ENCODE measurements at places on chromosomes 3 and 15.

DNA sequence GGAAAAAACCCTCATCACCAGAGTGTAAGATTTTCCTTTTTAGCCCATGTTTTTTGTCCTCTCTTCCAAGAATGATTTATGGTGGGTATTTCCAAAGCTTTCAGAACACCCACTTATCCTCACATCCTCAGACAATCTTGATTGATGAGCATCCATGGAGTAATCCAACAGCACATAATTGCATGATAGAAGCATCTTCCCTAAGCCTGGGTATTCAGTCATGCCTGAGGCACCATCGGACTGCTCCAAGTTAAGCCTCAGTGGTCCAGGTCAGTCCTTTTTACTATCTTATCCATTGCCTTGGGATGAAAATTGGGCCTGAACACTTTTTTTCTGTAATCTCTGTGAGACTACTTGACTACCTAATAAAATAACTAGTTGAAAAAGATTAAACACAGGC, 676.0 kb upstream of the SEMA6D start:
- DNase-seq: no peak

DNA sequence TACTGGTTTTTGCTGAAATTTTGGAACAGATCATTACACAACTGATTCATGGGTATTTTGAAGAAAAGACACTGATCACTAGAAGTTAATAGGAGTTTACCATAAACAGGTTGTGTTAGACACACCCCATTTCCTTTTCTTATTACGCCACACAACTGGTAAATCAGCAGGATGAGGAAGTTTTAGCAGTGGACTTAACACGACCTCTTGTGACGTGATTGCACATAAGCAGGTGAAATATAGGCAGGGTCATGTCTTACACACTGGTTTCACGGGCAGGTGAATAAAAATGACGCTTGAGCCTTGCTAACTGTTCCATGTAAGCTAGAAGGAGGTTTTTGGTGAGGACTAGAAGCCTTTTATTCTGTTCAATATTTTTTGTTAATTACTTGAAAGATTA, 27.1 kb upstream of the TPRG1 start:
- no peak for DNase-seq

DNA sequence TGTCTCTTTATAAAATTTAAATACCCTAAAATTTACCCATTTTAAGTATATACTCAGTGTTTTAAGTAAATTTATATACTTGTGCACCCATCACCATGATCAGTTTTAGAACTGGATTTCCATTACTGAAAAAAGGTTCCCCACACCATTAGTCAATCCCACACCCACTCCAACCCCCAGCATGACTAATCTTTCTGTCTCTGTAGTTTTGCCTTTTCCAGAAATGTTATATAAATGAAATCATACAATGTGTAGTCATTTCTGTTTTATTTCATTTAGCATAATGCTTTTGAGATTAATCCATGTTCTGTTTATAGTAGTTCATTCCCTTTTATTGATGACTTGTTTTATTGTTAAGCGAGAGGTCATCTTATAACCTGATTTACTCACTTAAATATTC, 66.1 kb upstream of the LIMD1 start:
- no peak for DNase-seq

- DNase-seq: no peak
Measured at GRCh38 chr3:133467780-133468179, 67.9 kb downstream of the BFSP2 start.

DNA sequence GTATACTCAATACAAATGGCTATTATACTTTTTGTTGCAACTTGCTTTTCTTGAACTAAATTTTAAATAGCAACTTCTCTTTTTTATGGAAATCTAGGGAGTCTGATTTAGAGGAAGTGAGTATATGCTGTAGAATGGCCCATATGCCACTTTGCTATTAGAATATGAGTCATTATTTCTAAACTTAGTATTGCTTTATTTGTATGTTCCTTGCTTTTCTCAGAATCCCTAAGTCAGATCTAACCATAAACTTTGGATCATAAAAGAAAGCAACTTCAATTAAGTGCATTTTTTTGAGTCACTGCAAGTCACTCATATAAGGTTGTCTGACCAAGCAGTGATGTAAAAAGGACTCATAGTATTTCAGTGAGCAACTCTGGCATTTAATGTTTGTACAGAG, 17.5 kb upstream of the SPTSSB start:
- DNase-seq: no peak

DNA sequence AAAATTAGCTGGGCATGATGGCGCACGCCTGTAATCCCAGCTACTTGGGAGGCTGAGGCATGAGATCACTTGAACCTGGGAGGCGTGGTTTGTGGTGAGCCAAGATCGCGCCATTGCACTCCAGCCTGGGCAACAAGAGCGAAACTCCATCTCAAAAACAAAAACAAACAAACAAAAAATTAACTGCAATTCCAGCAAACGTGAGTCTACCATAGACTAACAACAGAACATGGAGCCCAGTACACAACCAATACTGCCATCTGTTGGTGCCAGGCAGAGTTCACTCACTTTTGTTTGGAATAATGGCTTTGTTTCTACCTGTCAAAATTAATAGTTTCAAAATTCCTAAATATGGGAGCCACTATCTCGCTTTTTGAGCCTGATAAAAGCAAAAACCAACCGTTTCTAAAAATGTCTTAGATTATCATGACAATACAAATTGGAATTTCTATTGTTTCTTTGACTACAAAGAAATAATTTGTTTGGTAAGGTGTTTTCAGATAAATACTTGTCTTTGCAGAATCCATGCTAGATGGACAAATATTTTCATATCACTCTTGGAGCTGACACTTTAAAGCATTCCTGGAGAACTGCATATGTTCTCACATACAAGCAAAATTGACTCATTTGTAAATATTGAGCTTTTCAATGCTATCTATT, 45.0 kb downstream of the GPR176 start:
- no peak for DNase-seq

DNA sequence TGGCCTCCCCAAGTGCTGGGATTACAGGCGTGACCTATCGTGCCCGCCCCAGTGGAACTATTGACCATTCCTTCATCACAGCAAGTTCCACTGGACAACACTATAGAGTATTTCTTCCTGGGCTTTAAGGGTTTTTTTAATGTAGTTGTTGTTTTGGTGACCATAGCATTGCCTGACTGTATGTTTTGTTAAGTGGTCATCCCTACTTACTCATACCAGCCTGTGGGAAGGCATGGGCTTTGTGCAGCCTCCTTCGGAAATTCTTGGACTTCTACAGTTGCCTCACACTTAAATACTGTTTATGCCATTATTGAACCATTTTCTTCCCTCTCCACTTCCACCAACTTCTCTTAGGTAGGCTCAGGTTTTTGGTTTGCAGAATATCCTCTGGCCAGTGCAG, 19.9 kb upstream of the ALPK3 start:
- DNase-seq: no peak

- no peak for DNase-seq
Measured at GRCh38 chr15:64911311-64912186, at the start of gene ANKDD1A. Gene ANKDD1A, plus strand, starts transcription at chr15:64911902. Its CDS starts 29 bp downstream, at chr15:64911931.

DNA sequence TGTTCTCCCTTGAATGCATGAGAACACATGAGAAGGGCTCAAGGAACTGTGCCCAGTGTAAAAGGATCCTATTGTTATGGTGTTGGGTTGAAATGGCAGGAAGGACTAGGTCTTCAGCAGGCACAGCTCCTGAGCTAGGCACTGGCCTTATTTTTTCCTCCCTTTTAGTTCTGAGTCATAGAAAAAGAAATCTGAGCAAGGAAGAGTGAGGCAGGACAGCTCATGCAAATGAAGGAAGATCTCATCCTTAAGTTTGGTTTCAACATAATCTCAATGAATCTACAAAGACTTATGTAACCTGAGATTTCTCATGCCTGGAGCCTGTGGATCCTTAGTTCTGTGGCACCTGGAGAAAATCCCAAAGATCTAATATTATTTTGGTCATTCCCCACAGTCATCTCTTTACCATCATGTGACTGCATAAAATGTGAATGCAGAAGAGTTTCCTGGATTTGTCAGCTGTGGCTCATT, 188.6 kb upstream of the TBL1XR1 start:
- DNase-seq: no peak

- DNase-seq: no peak
Measured at GRCh38 chr3:106729481-106729880, 647.8 kb upstream of the CCDC54 start.

DNA sequence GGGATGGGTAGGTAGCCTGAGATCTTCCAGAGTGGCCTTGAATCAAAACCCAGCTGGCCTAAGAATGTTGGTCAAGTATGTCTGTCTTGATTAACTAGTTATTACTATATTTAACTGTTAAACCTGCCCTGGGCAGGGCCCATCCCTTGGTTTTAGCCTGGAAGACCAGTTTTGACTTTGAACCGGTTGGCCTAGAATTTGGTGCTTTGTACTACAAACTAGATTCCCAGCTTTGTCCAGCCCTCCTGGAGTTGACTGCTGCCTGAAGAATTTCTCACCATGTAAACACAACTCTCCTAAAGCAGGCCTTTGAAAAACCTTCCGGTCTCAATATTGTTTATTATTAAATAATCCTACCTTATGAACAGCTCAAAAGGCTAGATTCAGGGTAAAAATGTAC, 16.0 kb downstream of the C15orf62 start:
- DNase-seq: no peak

DNA sequence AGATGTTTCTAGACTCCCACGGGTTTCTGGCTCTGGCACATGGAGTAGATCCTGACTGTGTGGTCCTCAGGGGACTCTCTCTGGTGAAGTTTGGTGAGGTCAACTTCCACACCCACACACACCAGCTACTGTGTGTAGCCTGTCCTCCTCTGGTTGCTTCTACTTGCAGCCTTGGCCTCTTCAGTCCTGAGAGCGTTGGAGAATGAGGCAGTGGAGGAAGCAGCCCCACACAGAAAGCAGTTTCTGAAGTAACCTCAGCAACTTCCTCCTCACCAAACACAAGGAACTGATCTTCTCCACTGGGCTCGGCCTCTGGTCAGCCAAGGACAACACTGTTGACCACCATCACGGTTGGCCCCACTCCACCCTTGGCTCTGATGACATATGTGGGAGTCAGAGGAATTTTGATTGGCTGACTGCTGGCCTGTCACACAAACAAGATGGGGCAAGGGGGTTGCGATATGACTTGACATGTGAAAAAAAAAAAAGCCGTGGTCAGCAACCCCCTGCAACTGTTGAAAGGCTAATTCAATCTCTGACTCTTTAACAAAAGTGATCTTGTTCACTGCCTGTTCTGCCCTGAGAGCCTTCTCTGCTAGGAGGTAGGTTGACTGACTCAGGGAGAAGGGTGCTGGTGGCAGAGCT, 19.6 kb downstream of the CD86 start:
- no peak for DNase-seq

DNA sequence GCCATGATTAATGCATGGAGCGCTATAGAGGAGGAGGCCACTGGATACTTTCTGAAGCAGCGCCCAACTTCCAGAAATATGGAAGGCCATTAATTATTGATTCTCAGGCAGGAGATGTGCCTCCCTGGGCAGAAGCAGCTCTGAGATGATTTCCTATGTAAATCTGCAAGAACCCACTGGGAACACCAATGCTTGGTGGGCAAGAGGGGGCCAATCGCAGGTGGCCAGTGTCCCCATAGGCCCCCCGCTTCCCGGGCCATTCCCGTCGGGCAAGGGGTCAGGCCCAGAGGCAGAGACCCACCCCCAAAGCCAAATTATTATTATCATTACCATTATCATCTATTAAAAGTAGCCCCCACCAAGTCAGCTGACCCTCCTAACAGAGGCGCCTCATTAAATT, 288.0 kb upstream of the TLE3 start:
- no peak for DNase-seq

DNA sequence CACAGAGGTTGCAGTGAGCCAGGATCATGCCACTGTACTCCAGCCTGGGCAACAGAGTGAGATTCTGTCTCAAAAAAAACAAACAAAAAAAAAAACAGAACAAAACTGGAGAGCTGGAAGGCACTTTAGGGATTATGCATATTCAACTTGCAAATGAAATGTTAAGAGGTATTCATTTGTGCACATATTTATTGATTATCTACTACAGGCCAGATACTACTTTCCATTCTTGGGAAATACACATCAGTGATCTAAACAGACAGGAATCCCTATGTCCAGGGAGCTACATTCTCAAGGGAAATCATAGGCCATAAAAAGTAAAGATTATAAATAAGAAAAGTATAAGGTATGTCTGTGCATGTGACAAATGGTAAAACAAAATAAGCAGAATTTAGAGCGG, 322.6 kb downstream of the GABRG3 start:
- DNase-seq: no peak

- no peak for DNase-seq
Measured at GRCh38 chr3:116432795-116433194, 12.5 kb downstream of the LSAMP start.

- DNase-seq: no peak
Measured at GRCh38 chr3:151312972-151313371, 3.6 kb downstream of the GPR87 start.

GRCh38 chr3:35921718-35922117, 282.4 kb downstream of the ARPP21 start:
- no peak for DNase-seq

- no peak for DNase-seq
Measured at GRCh38 chr3:113867506-113867905, 28.9 kb downstream of the GRAMD1C start.

DNA sequence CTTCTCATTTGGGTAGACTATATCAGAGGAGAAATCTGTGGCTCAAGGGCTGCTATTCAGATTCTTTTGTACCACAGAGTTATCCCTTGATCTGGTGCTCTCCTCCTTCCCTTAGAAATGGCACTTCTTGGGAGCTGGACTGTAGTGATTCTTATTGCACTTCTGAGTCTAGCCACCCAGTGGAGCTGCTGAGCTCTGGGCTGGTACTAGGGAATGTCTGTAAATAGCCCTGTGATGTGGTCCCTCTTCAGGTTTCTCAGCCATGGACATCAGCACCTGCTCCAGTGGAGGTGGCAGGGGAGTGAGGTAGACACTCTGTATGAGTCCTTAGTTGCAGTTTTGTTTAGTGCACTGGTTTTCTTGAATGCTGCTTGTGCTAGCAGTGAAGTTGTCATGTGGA, 1292.6 kb downstream of the SI start:
- DNase-seq: no peak

DNA sequence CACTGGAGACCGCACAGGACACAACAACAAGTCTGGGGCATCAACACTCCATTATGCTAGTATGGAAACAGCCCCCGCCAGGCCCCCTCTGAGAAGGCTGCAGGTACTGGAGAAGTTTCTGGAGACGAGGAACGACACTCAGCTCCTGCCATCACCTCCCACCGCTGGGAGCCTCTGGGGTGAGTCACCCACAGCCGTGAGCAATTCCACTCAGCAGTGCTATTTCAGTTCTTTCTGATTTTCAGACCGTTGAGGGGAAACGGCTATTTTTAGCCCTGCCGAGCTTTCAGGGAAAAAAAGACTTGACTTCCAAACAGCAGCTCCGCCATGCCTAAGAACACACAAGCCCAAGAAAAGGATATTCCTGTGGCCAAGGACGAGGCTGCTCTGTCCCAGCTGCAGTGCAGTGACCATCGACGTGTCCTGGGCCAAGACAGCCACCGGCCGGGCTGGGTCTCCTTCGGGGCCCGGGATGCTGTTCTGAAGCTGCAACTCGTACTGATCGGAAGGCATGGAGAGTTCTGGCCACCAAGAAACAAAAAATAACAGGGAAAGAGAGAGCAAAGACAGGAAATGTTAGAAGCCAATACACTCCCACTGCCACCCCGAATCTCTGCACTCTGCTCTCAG, 40.8 kb downstream of the NUP210 start:
- DNase-seq: no peak
